ENCODE measurements at places on chromosomes 11 and 22.

GRCh38 chr11:61963016-61963281 is 4.5 kb downstream of the FTH1 start:
- DNase-seq: no peak

DNA sequence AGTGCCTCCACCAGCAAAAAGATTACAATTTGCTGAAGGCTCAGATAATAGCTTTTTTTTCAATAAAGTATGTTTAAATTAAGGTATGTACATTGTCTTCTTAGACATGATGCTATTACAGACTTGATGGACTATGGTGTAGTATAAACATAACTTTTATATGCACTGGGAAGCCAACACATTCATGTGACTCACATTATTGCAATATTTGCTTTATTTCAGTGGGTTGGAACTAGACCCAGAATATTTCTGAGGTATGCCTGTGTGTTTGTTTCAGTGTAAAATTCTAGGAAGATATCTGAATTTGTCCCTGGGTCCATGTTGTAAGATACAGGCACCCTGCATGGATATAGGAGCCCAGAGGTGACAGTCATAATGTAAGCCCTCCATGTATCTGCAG is 120.0 kb upstream of the BDNF start:
- no peak for DNase-seq

GRCh38 chr11:60703374-60703773 is 4.0 kb downstream of the MS4A8 start:
- no peak for DNase-seq

- peak; percentile 33 for DNase-seq
Observed at GRCh38 chr22:38505541-38506117, 482 bp downstream of the DDX17 start.

DNA sequence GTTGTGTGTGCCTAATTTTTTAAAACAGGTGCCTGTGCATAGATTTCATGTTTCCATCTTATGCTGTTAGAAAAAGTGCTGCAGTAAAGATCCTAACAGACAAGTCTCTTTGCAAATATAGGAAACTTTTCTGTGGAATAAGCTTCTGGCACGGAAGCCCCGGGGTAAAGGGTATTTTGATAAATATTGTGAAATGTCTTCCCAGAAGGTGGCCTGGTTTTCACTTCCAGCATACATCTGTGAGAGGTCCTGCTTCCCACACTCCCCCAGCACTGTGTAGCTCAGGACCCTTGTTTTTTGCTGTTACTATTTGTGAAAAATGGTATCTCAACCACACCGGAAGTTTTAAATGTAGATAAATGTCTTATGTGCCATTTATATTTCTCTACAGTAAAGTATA is 14.5 kb downstream of the ST3GAL4 start:
- DNase-seq: no peak

- DNase-seq: no peak
Observed at GRCh38 chr22:45832959-45833580, 143.9 kb downstream of the WNT7B start.

DNA sequence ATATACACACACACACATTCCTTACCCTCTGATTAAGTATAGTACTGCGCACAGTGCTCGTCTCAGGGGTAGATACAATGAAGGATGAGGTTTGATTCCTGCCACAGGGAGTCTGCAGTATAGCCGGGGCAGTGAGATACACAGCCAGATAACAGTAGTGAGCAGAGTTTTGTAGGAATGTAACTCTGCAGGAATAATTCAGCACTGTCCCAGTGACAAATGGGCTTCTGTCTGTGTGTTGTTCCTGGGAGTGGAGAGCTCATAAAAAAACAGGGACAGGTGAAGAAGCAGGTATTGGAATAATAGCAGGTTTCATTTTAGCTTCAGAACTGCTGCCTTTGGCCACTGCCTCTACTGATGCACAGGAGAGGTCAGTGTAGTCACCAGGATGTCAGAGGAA is 85.3 kb upstream of the OR9Q1 start:
- no peak for DNase-seq

DNA sequence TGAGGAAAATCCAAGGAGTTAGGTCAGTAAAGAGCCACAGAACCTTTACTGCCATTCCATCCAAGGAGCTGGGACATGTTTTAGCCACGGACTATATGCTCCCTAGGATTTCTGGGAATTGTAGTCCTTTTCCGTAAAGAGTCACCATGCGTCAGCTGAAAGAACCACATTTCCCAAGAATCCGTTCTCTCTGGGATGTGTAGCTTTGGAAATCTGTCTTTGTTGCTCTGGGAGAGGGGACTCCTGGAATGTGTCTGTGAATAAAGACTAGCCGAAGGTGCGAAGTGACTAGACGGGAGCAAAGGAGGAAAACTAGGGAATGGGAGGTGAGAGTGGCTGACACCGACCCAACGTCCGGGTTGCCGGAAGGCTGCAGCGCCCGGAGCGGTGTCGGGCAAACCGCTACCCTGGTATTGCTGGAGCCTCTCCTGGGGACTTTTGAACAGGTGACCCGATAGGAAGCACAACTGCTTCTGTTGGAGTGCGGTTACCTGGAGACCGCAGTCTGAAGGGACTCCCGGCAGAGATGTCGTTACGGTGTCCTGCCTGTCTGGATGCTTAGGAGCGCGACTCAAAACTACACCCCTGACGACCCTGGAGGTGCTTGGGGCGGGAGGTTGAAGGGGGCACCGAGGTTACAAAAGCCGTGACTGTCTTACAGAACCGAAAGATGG is at the start of gene IFTAP:
Gene IFTAP (plus strand): TSS at position 187 of the 674 bp plus-strand sequence. CDS start 15,602 bp downstream, outside the sequence.
- DNase-seq: no peak

DNA sequence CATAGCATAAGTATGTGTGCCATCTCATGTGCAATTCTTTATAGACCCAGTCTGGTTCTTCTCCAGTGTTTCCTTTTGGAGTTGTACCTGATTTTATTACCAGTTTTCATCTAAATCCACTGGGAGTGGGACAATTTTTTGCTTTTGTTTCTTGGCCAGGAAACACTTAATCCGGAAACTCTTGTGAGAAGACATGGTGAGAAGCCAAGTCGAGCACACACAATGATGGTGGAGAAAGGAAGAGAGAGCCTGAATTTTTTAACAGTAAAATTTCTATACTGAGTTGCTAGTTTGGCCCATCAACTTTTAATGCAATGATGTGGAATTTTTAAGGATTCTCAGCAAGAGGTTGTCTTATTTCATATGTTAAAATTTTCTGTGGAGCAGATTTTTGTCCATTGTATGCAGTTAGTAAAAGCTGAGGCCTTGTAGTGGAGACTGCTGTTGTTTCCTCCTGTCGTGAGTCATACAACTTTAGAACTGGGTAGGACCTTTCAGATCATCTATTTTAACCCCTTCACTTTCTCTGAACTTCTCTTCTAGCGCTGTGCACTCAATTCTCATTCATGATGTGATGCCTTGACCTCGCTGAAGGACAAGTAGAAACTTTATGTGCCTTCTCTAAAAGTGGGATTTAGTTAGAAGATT is 17.1 kb downstream of the FAR1 start:
- no peak for DNase-seq

GRCh38 chr11:71131861-71132260 is 120.5 kb downstream of the SHANK2 start:
- DNase-seq: no peak

GRCh38 chr11:121575250-121575962 is 122.6 kb upstream of the SORL1-AS1 start:
- no peak for DNase-seq

- DNase-seq: no peak
Observed at GRCh38 chr22:38215156-38216038, 13.6 kb downstream of the MAFF start.

DNA sequence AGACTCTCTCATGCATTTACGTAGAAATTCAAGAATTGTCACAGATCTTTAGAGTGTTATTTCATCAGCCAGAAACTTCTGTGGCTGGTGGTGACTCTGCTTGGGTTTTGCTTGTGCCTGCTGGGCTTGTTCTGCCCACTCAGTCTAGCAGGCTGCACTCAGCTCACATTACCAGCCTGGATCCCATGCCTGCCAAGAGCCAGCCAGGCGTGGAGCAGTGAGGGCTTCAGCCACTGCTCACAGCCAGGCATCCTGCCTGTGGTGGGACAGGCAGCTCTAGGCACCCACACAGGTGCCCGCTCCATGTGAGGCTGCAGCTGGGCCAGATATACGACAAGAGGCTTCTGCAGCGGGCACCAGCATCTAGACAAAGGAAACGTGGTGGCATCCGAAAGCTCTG is 1213.3 kb upstream of the RAG2 start:
- no peak for DNase-seq

DNA sequence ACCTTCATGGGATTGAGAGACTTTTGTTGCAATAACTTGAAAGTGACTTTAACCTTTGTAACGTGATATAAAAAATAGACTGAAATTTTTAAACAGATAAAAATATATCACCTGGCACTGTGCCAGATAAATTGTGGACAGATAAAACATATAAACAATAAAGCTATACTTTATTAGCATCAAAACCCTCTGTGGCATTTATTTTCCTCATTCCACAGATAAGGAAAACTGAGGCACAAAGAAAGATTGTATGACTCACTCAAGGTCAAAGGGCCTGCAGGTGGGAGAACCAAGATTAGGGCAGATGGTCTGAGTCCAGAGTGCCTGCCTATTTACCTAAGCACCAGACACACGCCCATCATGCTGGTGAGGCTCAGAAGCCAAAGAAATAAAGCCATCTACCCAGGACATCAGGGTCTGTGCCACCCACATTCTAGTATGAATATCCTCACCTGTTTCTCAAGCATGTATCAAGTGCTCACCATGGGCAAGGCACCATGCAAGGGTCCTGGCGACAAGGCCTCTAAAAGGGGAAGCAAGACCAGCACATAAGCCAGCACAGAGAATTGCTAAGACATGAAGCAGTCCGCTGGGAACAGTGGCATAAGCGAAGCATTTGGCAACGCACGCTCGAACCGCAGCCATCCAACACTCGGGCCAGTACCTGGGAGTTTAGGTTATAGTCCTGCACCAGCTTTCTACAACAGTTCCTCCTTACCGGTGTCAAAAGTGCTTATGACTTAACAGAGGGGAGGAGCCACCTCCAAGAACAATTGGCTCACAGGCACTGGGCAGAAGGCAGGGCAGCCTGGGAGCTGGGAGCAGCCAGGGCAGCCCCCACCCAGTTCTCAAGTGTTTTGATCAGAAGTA is 17.6 kb downstream of the MYH9 start:
- no peak for DNase-seq

- peak; percentile 80 for DNase-seq
Observed at GRCh38 chr11:118610773-118611432, 3.5 kb downstream of the PHLDB1 start.

- DNase-seq: no peak
Observed at GRCh38 chr11:122367809-122368231, 251.8 kb upstream of the BLID start.

DNA sequence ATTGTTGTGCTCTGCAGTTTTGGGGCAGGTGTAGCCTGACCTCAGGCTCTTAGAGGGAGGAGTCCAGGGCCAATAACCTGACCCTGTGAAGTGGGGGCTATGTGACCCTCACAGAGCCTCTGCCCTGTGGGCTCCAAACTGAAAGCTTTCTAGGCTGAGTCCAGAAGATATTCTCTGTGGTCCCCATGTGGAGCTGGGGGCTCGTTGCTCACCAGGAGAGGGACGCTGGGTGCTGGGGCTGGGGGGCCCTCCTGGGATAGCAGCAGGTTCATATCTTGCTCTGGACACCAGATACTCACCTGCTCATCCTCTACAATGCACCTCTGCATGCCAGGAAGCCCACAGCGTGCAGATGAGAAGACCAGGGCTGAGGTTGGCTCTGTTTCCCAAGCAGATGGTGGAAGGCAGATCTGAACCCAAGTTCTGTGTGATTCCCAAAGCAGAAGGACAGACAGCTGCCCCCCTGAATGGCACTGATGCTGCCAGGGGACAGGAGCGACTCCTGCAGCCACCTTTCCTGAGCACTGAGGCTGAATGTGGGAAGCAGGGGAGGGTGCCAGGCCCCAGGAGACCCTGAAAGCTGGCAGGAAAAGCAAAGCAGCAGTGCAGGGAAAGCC is 1022.0 kb downstream of the TBC1D22A start:
- no peak for DNase-seq

DNA sequence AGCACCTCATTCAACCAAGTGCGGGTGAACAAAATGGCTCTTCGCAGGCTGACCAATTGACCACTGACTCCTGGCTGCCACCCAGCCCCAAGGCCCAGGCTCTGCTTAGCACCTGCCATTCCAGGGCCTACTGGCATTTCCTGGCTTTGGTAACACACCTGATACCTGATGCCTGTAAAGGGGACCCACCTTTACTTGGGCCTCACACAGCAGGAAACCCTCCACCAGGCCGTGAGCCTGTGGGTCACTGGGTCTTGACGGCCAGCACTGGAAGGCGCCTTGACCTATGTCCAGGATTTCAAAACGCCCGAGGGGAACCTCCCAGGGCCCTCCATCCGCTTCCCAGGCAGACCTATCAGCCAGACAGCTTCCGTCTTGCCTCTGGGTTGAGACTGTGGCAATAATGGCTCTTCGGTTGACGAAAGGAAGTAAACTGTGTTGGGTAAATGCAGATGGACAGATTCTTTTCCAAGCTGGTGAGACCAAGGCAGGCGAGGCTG is 16.8 kb upstream of the TMEM184B start:
- DNase-seq: no peak

- DNase-seq: no peak
Observed at GRCh38 chr11:68211546-68211945, 1.6 kb downstream of the KMT5B start.

DNA sequence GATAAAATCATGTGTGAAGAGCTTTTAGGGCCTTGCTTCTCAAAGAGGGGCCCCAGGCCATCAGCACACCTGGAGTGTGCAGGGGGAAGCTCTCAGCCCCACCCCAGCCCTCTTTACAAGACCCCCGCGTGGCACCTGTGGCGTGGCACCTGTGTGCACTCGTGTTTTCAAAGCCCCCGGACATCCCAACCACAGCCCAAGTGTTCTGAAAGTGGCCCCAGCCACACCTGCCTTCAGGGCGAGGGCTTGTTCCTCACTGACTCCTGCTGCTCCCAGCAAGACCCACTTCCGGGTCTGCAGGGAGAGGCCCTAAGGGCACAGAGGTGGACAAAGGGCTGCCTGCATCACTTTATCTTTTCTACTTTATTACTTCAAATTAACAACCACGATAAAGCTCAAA is 17.5 kb upstream of the TMEM184B start:
- no peak for DNase-seq

GRCh38 chr22:36775586-36775963 is 344 bp downstream of the IFT27 start:
- peak; percentile 29 for DNase-seq

DNA sequence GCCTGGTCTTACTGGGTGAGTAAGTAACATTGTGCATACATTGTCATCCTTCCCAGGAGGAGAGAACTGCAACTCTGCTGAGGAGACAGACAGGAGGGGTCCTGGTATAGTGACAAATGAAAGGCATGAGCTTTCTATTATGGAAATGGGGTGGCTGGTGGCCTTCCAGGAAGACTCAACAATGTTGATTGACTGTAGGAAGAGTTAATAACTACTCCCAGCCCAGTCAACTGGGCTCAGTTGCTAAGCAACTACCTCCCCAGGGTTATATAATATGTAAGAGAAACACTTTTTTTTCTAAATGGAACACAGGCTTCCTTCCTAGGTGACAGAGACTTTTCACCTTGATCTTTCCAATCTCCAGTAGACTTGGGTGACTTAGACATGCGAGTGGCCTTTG is 28.2 kb downstream of the SEZ6L start:
- no peak for DNase-seq

- no peak for DNase-seq
Observed at GRCh38 chr22:37753746-37754145, 54.0 kb upstream of the GCAT start.

- DNase-seq: no peak
Observed at GRCh38 chr11:72483412-72484186, 49.3 kb upstream of the CLPB start.

All from effector CD8-positive, alpha-beta T cell (primary cell).